ENCODE measurements at places on chromosomes 7 and 10. TPM values are rescaled to one million over a fixed set of nuclear protein-coding genes. Genes with fewer than 3 reads are reported as not detected.

GRCh38 chr10:11986593-11987216 lies 55.9 kb downstream of the UPF2 start:
- no peak for DNase-seq

Gene PNLIPRP3
- 0.20 TPM for total RNA-seq

Gene ANLN
- total RNA-seq: 5.2 TPM

GRCh38 chr7:106480616-106481031 lies 180.3 kb downstream of the CCDC71L start:
- DNase-seq: no peak

Gene WNT8B
- total RNA-seq: not detected

DNA sequence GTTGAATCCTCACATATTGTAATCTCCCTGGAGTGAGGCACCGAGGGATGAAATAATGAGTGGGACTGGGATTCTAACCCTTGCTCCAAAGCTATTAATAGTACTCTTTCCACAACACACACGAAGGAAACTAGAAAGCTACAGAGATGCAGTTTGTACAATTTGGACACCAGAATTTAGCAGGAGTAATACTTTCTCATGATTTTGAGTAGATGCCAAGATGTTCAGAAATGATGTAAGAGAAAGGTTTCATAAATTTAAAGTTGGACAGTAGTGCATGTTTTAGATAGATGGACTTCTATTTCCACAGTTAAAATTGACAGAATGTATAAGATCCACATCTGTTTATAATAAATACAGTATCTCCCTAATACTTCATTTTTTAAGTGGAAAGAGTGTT lies 46.5 kb downstream of the PRR15 start:
- DNase-seq: no peak

All from upper lobe of left lung (tissue), 6 donors.